ENCODE measurements at places on chromosomes 2 and 18.

- peak; percentile 53 for DNase-seq
Measured at GRCh38 chr2:9474361-9475057, at the start of gene IAH1. Gene IAH1, plus strand, starts transcription at chr2:9474551. Its CDS starts 16 bp downstream, at chr2:9474567.

GRCh38 chr2:149098701-149099100 lies 60.2 kb downstream of the LYPD6B start:
- no peak for DNase-seq

GRCh38 chr2:162579169-162579568 lies 235.2 kb downstream of the GCA start:
- no peak for DNase-seq

DNA sequence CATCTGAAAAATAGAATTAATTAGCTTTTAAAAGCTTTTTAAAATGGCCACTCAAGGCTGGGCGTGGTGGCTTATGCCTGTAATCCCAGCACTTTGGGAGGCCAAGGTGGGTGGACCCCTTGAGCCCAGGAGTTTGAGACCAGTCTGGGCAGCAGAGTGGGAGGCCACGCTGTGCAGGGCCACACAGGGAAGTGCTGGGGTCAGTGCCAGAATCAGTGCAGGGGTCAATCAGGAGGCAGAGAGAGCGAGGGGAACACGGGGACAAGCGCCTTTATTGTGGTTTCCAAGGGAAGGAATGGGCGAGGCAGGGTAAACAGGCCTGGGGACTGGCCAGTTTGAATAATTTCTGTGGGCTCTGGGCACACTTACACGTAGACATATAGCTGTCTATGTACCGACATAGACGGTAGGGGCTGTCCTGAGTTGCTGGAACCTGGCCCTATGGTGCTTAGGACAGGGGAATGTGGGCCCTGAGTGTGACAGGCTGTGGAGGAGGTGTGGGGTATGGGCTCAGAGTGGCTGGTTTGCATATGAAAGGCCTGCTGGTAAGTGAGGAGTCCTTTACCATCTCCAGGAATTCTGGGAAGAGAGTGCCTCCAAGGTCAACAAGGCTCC lies 42.9 kb downstream of the DYSF start:
- no peak for DNase-seq

DNA sequence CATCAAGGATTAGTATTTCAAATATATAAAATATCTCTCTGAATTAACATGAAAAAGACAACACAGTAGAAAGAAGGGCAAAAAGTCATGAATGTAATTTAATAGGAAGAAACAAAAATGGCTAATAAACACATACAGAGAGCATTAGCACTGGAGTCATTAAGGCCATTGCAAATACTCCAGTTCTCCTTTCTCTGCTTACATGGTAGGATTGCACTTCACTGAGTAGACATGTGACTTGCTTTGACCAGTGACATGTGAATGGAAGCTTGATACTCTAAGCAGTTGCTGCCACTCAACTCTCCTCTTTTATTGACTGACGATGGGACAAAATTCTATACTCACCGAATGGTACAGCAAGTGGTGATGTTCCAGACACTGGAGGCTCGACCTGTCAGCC lies 153.9 kb upstream of the LGALSL start:
- no peak for DNase-seq

DNA sequence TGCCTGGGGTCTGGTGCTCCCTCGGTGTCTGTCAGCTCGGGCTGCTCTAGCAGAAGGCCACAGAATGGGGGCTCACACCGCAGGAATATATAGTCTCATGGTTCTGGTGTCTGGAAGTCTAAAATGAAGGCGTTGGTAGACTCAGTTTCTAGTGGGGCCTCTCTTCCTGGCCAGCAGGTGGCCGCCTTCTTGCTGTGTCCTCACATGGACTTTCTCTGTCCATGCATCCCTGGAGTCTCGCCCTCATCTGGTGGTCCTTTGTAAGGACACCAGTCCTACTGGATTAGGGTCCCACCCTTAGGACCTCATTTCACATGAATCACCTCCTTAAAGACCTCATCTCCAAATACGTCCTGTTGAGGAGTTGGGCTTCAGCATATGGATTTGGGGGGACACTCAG lies 65.7 kb downstream of the RRM2 start:
- DNase-seq = no peak

DNA sequence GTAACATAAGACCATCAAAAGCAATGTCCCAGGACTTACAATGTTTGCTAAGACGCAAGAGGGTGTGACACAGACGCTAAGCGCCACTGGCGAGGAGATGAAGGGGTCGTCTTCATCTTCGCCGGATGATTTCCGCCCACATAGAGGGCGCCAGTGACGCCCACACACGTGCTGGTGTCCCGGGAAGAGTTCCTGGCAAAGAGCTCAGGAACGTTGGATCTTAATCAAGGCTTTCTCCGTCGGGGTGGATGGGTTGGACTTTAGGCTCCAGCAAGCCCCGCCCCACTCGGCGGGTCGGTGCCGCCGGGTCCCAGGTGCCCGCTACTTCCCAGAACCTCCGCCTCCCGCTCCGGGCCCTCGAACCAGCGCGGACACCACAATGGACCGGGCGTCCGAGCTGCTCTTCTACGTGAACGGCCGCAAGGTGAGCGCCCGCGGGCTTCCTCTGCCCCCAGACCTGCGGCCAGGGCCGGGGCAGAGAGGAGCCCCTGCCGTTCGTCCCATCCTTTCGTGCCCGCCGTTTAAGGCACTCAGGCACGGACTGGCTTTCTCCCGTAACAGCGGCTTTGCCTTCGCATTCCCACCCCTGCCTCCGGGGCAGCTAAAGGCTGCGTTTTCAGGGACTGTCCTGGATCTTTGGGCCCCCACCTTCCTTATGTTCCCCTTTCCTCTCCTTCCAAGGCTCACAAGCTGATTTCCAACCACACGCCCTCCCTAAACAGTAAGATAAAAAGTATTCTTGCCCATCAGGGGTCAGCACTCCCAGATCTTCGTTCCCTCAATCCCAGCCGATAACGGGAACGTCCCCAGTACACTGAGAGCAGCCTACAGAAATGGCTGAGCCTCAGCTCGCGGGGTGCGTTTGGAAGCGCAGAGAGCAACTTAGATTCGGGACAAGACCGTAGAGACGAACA lies at the start of gene AOX1:
Gene AOX1, plus strand, starts transcription at position 285 of the 914 bp plus-strand sequence. Its CDS starts 95 bp downstream, at position 380.
- no peak for DNase-seq

DNA sequence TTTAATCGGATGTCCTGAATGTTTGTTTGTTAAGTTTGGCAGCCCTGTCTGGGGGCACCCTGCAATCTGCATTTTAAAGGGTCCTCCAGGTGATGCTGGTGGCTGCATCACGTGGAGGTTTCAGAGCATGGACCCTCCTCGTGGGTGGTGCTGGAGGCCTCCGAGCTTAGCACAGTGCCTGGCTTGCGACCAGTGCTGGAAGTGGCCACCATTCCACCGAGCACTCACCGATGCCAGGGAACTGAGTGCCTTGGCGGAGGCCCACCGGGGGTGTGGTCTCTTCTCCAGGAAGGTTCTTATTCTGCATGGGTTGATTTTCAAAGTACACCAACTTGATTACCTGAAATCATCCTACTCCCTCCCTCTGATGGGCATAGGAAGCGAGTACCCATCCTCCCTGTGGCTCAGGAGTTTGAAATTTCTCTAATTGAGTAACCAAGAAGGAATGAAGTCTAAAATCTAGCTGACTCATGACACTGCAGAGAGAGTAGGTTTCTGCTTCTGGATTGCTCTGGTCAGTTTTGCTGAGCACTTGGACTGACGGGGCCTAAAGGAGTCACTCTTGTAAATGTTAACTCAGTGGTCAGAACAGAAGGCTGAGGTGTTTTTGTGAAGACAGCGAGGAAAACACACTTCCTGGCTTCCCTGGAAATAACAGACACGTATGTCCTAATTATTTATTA lies 58.1 kb upstream of the SLC66A3 start:
- no peak for DNase-seq

GRCh38 chr2:8296306-8296705 lies 385.6 kb upstream of the ID2 start:
- DNase-seq = no peak

DNA sequence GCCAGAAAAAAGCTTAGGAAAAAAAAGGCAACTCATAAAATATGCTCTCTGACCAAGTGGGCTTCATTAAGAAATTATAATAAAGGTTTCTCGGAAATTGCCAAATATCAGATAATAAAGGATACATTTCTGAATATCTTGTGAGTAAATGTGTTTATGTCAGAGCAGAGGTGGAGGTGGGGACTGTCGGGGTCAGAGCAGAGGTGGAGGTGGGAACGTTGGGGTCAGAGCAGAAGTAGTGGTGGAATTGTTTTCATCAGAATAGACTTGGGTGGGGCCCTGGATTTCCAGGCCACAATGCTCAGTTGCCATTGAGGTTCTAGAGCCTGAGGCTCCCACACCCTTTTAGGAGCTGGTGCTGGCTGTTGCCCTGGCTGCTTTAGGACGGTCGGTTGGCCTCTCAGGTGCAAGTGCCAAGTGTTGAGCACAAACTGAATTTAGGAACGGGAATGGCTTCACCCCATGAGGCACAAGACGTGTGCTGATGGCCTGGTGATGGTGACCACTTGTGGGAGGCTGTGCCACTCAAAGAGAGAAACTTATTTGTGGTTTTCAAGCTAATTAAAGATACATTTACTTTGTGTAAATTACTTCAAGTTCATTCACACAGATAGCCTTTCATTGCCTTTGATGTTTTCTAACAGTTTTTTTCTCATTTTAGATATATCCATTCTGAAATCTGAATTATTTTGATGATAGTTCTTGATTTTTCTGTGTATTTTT lies 131.5 kb downstream of the ATP9B start:
- no peak for DNase-seq

GRCh38 chr2:152440460-152440859 lies 105.5 kb downstream of the FMNL2 start:
- DNase-seq = no peak

GRCh38 chr18:2036086-2036485 lies 535.2 kb downstream of the METTL4 start:
- DNase-seq = no peak

- DNase-seq = no peak
Measured at GRCh38 chr2:221350616-221351015, 221.5 kb downstream of the EPHA4 start.

DNA sequence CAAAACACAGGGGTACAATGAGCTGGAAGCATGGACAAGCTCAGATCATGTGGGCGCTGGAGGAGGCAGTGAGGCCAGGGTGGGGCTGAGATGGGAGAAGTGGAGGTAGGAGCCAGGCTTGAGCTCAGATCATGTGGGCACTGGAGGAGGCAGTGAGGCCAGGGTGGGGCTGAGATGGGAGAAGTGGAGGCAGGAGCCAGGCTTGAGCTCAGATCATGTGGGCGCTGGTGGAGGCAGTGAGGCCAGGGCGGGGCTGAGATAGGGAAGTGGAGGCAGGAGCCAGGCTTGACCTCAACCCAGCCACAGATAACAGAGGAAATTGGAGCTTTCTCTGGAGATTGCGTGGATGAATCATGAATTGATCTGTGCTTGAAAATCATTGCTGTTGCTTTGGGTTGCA lies 48.3 kb upstream of the TMEM18 start:
- DNase-seq = no peak

DNA sequence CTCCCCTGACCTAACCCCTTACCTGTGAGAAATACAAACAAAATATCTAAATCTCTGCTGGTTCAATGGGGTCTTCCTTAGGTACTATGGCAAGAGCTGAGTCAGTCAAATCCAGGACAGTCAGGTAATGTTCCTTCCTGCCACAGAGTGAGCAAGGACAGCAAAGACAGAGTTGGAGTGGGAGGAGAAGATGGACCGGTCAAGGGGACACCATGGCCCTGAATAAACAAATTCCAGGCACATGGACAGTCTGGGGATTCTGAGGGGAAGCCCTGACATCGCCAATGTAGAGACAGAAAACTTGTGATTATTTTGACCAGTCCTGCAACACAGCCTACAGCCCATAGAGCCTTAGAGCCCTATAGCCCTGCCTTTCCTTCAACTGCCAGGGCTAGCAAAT lies 42.8 kb downstream of the OLA1 start:
- DNase-seq = no peak

DNA sequence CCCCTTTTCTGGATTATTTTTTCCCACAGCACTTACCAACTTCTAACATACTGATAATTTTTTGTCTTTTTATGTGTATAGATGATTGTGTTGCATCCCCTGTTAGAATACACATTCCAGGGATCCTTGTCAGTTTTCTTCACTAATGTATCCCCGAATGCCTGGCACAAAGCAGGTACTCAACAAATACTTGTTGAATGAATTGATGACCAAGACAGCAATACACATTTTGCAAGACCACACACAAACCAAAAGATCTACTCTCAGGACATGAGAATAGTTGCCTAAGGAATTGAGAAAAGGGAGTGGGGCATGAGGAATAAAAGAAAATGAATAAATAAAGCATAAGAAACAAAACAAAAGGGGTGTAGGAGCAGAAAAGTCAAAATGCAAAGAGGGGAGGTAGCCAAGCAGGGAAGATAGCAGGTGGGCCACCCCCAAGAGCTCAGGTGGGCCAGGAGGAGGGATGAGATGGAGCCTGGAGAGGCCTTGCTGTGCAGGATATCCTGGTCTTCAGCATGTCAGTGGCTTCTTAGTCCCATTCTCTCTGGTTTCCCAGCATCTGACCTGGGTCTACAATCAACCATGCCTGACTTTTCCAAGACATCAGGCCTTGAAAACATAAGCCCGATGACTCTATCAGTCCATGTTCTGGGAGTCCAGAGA lies 38.5 kb upstream of the FZD7 start:
- DNase-seq = no peak

DNA sequence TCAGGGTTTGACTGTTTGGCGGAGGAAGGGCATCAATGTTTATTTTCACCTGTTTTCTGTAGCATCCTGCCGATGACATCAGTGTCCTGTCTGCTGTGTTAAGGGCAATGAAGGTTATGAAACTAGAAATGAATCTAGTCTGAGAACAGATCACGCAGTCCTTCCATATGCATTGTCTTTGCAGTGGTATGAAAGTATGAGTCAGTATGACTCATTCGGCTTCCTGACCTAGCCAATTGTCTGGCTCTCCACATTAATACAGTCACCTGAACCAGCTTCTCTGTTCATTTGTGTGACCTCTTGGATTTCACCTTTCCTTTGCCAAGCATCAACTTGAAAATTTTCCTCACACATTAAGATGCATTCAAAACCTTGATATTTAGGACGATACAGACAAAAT lies 353.8 kb downstream of the RND3 start:
- no peak for DNase-seq

DNA sequence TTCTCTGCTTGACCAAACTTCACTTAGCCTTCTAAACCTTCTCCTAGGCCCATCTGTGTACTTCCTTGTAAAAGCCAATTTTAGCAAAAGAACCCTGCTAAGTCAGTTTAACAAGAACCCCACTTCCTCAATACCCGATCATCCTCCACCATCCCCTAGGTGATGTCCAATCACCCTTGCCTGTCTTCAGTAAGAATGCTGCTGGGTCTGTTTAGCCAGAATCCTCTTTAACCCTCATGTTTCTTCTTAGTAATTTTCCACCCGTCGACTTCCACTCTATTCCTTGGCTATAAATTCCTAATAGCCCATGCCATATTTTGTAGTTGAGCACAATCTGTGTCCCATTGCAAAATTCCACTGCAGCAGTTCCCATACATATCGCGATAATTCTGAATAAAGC lies 780.0 kb upstream of the RAB6C start:
- no peak for DNase-seq

- no peak for DNase-seq
Measured at GRCh38 chr2:121346859-121347258, 61.9 kb upstream of the TFCP2L1 start.

- no peak for DNase-seq
Measured at GRCh38 chr2:224086226-224086914, 47.3 kb upstream of the SERPINE2 start.

- DNase-seq = no peak
Measured at GRCh38 chr2:53865264-53865663, 5.5 kb upstream of the GPR75 start.
